ENCODE measurements at places on chromosomes 7 and 10. TPM values are rescaled to one million over a fixed set of nuclear protein-coding genes. Genes with fewer than 3 reads are reported as not detected.

GRCh38 chr10:83915801-83916200, 223.5 kb upstream of the GHITM start:
- no peak for DNase-seq

GRCh38 chr10:3942937-3943489, 158.0 kb upstream of the KLF6 start:
- no peak for DNase-seq

GRCh38 chr7:104156842-104157277, 51.0 kb downstream of the ORC5 start:
- no peak for DNase-seq

GRCh38 chr7:148623586-148624282, 33.2 kb downstream of the C7orf33 start:
- DNase-seq = no peak

- DNase-seq = no peak
Observed at GRCh38 chr10:130773941-130774340, 537.6 kb downstream of the TCERG1L start.

DNA sequence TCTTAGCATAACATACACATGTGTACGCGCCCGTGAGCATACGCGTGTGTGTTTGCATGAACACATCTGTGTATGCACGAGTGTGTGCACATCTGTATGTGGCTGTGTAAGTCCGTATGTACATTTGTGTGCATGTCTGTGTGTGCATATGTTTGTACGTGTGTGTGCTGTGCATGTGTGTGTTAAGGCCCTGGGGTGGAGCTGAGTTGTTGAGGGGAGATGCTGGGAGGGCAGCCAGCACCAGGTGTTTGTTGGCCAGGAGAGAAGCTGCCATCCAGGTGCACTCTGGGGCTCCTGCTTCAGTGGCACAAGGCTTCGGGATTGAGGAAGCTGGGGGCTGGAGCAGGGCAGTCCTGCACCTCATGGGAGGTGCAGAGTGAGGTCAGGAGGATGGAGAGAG, 85.0 kb downstream of the BMS1 start:
- DNase-seq = no peak

DNA sequence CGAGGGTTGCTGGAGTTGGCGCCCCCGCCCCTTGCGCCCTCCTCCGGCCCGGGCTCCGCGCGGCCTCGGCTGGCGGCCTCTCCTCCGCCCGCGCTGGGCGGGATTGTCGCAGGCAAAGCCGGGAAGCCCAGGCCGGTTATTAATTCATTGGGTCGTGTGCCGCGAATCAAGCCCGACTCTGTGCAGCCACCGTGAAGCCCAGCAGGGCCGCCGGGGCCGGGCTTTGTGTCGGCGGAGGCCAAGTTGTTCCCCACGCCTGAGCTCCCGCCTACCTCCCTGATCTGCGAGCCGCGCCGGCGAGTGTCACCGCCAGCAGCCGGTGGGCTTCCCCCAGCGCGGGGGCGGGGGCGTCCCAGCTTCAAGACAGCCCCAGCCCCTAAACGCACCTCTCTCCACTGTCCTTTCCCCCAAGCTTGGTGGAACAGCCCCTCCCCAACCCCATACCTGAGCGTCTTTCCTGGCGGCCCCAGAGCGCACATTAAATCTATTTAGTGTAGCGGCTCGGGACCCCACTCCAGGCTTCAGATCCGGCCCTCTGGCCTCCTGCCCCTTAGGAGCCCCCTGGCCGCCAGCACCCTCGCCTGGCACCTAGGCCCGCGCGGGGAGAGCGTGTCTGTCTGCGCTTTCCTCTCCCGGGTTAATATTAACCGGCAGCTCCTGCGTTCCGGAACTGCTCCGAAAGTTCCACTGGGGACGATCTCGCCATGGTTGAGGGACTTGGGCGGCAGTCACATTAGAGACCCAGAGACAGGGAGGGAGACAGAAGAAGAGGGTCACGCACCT, 3.5 kb downstream of the SHH start:
- no peak for DNase-seq

GRCh38 chr10:131852823-131853609, 47.8 kb upstream of the PPP2R2D start:
- no peak for DNase-seq

DNA sequence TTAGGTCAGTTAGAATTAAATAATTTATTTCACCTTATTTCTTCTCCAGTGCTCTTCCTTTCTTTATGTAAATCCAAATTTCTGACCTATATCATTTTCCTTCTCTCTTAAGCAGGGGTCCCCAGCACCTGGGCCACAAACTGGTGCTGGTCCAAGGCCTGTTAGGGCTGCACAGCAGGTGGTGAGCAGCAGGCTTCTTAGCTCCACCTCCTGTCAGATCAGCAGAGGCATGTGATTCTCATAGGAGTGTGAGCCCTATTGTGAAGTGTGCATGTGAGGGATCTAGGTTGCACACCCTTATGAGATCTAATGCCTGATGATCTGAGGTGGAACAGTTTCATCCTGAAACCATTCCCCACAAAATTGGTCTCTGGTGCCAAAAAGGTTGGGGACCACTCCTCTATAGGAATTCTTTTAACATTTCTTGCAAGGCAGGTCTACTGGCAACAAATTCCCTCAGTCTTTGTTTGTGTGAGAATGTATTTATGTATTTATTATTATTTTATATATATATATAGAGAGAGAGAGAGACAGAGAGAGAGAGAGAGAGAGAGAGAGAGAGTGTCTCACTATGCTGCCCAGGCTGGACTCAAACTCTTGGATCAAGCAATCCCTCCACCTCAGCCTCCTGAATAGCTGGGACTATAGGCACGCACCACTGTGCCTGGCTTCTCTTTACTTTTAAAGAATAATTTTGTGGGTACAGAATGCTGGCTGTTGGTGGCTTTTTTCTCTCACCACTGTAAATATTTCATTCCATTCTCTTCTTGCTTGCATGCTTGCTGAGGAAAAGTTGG, 4.3 kb upstream of the ABCC2 start:
- no peak for DNase-seq

GRCh38 chr7:24200407-24200966, 83.5 kb upstream of the NPY start:
- no peak for DNase-seq

DNA sequence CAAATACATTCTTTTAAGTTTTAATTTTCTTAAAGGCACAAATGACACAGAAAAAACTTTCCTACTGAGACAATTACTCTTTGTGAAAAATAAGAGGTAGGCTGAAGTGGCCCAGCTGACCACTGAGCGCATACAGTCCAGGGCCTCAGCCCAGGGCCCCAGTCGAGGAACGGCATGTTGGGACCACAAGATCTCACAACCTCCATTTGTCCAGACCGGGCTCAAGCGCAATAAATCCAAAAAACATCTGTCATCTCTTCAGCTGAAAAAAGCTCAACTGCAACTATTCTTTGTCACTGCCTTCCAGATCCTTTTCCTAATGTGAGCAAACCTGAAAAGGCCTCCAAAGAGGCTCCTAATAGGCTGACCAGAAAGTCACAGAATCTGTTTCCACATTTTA, 165.8 kb downstream of the SRPK2 start:
- DNase-seq = no peak

- no peak for DNase-seq
Observed at GRCh38 chr10:34178756-34179155, 636.3 kb downstream of the PARD3 start.

DNA sequence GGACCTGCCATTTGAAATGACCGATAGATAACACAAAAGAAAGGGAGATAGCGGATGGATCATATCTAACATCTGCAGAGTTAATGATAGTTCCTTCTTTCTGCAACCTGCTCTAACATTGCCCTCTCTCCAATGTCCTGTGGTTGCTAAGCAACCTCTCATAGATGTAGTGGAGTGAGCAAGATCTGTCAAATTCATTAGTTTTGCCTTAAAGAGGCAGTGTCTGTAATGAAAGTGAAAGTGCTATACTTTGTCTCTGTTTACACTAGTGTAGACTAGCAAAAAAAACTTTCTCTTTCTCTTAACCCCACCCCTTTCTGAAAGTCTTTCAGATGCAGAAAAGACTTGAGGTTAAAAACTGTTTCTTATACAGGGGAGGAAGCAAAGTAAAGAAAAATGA, 1196.9 kb downstream of the SORCS3 start:
- no peak for DNase-seq

GRCh38 chr7:37117292-37117691, 331.4 kb downstream of the ELMO1 start:
- no peak for DNase-seq

DNA sequence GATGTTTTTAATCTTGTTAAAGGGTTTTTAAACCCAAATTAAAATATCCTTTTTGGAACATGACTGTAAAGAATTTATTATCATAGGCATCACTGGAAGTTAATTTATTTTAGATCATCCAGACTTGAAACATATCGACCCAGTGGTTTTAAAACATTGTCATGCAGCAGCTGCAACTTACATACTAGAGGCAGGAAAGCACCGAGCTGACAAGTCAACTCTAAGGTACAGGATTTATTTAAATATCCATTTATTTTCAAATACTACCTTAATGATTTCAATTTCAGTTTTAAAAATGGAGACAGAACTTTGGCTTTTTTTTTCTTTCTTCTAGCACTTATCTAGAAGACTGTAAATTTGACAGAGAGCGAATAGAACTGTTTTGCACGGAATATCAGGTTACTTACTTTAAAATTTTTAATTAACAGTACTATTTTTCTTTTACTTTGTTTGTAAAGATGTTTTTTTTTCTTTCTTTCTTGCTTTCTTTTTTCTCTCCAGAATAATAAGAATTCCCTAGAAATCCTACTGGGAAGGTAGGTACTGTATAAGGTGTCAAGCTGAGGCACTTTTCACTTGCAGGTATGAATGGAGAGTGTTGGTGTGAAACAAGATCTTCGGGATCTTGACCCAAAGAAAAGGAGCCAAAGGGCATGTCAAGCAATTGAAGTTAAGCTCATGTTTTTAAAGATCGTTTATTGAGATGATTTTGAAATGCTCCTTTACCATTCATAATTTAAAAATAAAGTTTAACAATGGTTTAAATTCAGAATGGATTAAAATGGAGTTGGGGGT, 1.8 kb downstream of the COMMD3 start:
- no peak for DNase-seq

DNA sequence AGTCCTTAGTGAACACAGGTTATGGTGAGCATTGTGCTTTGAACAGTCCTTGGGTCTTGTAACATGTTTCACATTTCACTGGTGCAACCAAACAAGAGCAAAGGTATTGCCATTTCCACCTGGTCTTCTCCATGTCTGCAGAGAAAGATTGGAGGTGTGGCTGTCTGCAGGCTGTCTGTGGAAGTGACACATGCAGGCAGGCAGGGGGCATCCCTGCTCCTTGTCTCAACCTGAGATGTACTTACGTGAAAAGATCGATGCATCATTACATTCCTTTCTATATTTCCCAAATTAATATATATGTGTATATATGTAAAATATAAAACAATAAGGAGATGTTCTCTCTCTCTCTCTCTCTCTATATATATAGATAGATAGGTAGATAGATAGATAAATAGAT, 54.3 kb downstream of the LRRC18 start:
- no peak for DNase-seq

- DNase-seq = no peak
Observed at GRCh38 chr10:104122225-104123107, 495 bp downstream of the SFR1 start.

GRCh38 chr10:70927189-70927943, 39.0 kb upstream of the PCBD1 start:
- no peak for DNase-seq

DNA sequence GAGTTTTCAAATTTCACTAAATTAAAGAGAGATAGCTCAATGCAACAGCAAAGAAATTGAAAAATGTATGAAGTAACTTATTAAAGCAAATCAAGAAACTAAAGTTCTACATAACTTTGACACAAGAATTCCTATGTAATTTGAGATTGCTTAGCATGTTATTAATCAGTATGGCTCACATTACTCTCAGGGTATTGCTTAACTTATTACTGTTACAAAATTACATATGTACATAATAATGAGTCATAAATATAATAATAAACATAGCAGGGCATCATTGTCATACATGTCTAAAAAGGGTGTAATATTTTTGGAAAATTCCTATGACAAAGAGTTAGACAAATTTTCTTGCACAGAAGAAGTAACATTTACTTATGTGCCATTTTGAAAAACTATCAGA, 75.0 kb downstream of the ZWINT start:
- no peak for DNase-seq

DNA sequence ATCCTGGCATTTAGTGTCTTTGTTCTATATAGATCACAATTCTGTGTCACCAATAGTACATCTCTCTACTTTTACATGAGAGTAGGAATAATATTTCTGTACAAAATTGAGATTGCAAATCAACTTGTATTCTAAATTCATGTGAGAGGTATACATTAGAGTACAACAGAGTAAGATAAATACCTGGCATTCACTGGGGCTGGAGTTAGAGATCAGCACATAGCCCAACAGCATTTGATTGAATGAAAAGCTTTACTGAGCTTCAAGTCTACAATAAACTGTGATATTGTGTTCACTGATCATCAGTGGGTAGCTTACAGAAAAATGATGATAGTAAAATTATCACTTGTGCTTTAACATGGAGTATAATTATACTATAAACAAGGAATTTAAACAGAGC, 1114.7 kb downstream of the REEP3 start:
- no peak for DNase-seq

GRCh38 chr7:128906001-128906765, 4.3 kb downstream of the KCP start:
- no peak for DNase-seq

GRCh38 chr10:102434394-102435132, 2.2 kb upstream of the CUEDC2 start:
- no peak for DNase-seq

DNA sequence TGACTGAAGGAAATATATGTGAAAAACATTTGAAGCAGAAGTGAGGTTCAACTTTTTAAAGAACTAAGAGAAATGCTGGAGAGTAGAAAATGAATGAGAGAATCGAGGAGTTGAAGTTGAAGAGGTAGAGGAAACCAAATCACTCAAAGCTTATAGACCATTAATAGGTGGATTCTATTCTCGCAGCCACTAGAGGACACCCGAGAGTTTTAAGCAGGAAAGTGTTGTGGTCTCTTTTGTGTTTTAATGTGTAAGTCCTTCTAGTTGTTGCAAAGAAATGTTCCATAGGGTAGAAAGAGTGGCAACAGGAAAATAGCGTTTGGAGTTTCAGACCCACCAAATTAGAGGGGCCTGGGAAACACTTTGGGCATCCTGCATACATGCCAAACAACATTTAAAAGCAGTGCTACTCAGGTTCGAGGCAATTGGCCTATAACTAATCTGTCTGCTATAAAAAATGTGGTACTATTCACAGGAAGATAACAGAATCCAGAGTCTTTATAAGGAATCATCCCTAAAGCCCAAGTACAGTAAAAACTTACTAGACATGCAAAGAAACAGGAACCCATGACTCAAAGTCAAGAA, 75.3 kb upstream of the TAS2R16 start:
- no peak for DNase-seq

FAM25A gene
- not detected for total RNA-seq

SPDYE1 gene
- not detected for total RNA-seq

BHLHA15 gene
- total RNA-seq = not detected

CCDC186 gene
- 11.3 TPM for total RNA-seq

FANK1 gene
- 0.66 TPM for total RNA-seq

OR2A12 gene
- total RNA-seq = not detected

IFIT2 gene
- 1.5 TPM for total RNA-seq

TMEM176B gene
- total RNA-seq = 0.20 TPM

LIMK1 gene
- total RNA-seq = 23.6 TPM

INTS15 gene
- total RNA-seq = 45.8 TPM

ITGB8 gene
- 0.27 TPM for total RNA-seq

CDC14C gene
- total RNA-seq = not detected

HKDC1 gene
- not detected for total RNA-seq

PAPOLB gene
- not detected for total RNA-seq

XRCC2 gene
- total RNA-seq = 14.8 TPM

NANOS1 gene
- total RNA-seq = 0.61 TPM
